A549 (cell line): ENCODE measurements at places on chromosomes 16 and 17. TPM values are rescaled to one million over a fixed set of nuclear protein-coding genes. Genes with fewer than 3 reads are reported as not detected.

DNA sequence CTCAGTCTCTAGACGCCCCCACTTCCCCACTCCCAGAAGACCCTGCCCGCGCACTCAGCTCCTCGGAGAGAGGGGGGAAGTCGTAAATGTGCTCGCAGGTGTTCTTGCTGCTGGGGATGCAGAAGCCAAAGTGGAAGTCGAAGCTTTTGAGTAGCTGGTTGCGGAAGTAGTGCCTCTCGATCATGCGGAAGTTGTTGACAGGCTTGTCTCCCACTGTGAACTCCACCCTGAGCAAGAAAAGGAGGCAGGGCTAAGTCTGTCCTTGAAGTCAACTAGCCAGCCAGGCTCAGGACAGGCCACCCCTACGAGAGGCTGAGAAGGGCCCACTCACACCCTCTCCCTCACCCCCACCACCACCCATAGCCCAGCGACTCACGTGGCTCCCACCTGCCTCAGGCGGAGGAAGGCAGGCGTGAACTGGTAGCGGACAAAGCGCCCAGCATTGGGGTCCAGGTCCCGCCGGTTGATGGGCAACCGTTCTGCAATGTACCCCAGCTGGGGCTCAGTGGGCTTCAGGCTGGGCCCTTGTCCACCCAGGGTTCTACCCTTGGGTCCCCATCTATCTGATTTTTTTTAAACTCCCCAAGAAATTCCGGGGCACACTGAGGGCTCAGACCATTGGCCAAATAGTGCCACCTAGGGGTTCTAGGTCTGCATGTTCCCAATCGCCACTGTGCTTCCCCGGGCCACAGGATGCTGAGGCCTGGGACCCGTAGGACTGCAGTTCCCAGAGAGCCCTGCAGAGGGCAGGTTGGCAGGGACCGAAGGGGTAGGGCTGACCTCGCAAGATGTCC lies 4.6 kb downstream of the UNC119 start:
- peak; percentile 95 for DNase-seq

DNA sequence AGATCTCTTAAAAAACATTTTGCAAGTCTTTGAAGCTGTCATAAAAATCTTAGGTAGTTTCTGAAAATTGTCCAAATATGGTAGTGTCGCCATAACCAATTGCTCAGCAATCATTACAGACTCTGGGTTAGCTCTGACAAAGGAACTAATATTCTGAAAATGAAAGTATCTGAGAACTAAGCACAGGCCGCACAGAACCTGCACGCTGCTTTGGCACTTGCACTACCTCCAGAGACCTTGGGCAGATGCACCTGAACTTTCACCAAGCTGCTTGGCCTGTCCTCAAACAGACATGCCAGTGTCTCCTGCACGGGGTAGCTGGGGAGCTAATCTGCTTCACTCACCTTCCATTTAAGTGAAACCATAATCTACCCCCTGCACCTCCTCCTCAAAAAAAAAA lies 317.0 kb downstream of the MAF start:
- DNase-seq: no peak

DNA sequence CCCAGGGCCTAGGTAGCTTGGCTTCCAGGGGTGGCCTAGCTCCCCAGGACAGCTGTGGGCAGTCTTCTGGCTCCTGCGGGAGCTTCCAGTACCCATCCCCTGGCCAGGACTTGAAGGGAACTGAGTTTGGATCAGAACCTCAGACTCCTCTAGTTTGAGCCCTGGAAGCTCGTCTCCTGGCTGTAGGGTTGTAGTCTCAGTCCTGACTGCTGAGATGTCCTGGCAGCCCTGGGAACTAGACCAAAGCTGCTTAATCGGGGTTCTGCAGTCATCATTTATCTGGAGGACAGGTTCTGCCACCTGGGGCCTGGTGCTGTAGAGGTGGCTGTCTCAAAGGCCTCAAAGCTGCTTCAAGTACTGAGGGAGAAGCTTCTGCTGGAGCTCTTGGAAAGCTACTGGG lies 163.7 kb downstream of the WSCD1 start:
- DNase-seq: no peak

Gene CDRT15
- polyA plus RNA-seq: not detected in 3 replicates

- peak; percentile 73 for DNase-seq
Observed at GRCh38 chr17:2749784-2750181, 331 bp upstream of the CCDC92B start.

- DNase-seq: peak; percentile 75
Observed at GRCh38 chr17:65633988-65634387, 72.5 kb upstream of the AXIN2 start.

Gene HOXB5
- polyA plus RNA-seq: 2.1 to 3.0 TPM (median 2.4 TPM) in 3 replicates

- DNase-seq: no peak
Observed at GRCh38 chr17:81312624-81313325, 17.7 kb upstream of the SLC38A10 start.

Gene SHBG
- 0.37 to 0.63 TPM (median 0.50 TPM) in 3 replicates for polyA plus RNA-seq

GRCh38 chr17:7561589-7562207 lies at the start of gene SENP3:
SENP3 (plus strand) TSS chr17:7561919; CDS start chr17:7563077, 1,158 bp downstream.
- DNase-seq: peak; percentile 94

GRCh38 chr17:16438173-16438556 lies 22.8 kb downstream of the TRPV2 start:
- DNase-seq: no peak

Gene NGFR
- 0.12 to 0.14 TPM (median 0.13 TPM) in 3 replicates for polyA plus RNA-seq

Gene SEC14L5
- 0.03 TPM in 3 replicates for polyA plus RNA-seq

- DNase-seq: no peak
Observed at GRCh38 chr17:9824797-9825338, 856 bp upstream of the GLP2R start.
